ENCODE measurements at places on chromosomes 5 and 9. TPM values are rescaled to one million over a fixed set of nuclear protein-coding genes. Genes with fewer than 3 reads are reported as not detected.

- DNase-seq = no peak
These were observed 144.8 kb upstream of the ADCY2 start for GRCh38 chr5:7251132-7251531.

GRCh38 chr5:139863361-139863760 lies 67.8 kb downstream of the PSD2 start:
- no peak for DNase-seq

DNA sequence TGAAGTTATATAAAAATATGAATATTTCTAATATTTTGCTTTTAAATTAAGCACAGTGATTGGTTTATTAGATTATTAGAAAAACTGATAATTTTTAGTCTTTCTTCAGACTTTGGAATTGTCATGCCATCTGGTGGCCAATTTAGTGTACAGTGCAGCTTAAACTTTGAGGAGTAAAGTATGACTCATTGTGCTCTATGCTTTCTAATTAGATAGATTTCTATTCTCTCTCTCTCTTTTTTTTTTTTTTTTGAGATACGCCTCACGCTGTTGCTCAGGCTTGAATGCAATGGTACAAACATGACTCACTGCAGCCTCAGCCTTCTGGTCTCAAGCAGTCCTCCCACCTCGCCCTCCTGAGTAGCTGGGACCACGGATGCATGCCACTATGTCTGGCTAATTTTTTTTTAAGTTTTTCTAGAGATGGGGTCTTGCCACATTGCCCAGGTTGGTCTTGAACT lies 42.1 kb upstream of the GPR21 start:
- no peak for DNase-seq

GGTA1 gene
- 6.5 TPM for total RNA-seq

SMIM33 gene
- not detected for total RNA-seq

DNA sequence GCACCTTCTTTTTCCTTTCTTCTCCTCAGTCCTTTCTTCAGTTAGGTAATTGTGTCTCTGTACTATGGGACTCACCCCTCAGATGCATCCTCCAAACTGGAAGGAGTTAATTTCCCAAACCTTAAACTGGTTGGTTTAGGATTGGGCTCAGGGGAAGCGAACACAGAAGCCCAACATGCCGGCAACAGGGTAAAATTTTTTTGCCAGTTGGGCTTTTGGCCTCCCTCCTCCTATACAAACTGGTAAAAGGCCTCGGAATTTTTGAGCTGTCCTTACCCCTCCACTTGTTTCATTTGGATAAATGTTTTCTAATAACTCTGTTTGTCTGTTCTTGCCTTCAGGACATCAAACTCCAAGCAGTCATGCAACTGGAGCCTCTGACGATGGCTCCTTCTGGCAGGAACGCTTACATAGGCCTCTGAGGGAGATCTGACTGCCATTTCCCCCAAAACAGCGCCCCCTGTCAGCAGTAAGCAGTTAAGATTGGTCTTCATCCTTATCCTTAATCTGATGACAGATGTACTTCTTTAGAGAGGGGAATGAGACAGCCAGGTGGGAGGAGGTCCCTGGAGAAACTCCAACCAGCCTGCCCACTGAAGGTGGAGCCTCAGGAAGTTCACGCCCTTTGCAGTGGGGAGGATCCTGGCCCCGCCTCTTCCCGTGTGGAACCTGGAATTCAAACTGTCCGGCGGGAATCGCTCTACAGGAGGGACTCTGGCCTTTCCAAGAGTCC lies 57.8 kb upstream of the SPINK5 start:
- no peak for DNase-seq

DNA sequence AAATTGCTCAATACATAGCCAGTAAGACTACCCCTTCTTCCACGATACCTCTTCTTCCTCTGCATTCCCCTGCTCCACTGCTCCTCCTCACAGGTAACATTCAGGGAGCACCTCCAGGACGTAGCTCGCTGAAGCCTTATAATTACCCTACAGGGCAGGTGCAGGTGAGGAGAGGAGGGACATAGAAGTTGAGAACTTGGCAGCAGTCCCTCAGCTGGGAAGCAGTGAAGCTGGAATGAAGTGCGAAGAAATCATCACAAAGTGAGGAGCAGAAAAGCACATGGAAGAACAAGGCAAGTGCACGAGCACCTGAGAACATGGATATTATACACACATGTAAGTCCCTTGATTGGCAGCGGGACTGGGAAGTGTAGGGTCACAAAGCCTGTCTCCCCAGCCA lies 118.2 kb downstream of the HSD17B3 start:
- DNase-seq = no peak

DNA sequence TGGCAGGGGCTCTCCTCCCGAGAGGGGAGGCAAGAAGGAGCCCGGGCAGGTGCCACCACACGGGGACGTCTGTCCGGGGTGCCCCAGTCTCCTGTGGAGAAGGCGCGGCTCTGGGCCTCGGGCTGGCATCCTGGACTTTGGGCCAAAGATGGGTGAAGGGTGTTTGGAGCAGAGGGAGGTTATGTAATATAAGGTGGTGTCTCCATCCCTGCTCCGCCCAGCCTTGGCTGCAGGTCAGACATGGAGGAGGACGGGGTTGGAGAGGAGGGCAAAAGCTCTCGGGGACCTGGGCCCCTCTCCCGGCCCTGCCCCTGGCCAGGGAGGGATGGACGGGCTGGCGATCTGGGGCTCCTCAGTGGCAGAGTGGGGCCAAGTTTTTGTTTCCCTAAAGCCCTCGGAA lies 1.2 kb upstream of the SOHLH1 start:
- no peak for DNase-seq

DNA sequence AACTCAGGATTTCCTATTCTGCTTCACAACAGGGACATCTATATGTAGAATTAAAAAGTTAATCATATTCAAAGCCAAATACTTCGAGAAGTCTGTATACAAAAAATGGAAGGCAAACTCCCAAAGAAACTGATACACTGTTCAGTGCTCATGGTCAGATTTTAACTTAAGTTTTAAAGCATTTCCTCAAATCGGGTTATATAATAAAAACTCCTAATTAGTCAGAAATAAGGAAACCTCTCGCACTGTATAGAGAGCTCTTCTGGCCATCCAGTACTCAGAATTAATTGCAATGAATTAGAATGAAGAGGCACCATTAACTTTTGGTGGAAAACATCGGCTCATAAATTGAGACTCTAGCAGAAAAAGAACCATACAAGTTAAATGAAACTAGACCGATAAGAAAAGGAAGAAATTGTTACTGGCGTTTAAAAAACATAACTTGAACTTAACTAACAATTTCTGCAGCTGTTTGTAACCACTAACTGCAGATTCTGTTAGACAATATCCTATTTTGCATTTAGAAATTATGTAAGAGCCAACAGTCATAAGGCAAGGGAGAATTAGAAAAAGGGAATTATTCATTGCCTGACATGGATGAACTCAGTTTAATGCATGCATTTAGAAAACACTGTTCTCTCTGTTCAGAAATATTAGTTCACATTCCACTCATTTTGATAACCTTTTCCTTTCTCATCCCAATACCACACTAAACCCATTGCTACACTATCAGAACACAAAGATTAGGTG lies 96.6 kb downstream of the FNBP1 start:
- DNase-seq = no peak

- no peak for DNase-seq
These were observed 293.8 kb upstream of the GRAMD2B start for GRCh38 chr5:126129431-126129830.

GRCh38 chr9:26325444-26325829 lies 567.2 kb downstream of the CAAP1 start:
- DNase-seq = no peak

BRINP1 gene
- not detected for total RNA-seq

DNA sequence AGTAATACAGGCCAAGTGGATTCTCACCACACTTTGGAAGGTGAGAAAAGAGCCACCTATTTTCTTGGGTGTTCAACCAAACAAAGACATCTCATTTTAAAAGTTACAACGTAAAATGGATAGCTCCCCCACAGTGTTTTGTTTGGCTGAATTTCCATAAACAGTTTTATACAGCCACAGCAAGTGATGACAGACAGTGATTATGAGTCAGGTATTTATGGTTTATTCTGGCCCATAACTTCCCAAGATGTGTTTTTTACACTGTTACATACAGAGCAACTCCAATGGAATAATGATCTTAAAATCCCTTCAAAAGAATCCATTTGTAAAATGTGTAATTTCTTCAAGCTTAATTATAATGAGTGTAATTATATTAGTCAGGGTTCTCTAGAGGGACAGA lies 421.3 kb downstream of the TLE1 start:
- DNase-seq = no peak

GRCh38 chr9:16306586-16306985 lies 563.9 kb downstream of the BNC2 start:
- DNase-seq = no peak

TOR2A gene
- total RNA-seq = 14.4 TPM

DNA sequence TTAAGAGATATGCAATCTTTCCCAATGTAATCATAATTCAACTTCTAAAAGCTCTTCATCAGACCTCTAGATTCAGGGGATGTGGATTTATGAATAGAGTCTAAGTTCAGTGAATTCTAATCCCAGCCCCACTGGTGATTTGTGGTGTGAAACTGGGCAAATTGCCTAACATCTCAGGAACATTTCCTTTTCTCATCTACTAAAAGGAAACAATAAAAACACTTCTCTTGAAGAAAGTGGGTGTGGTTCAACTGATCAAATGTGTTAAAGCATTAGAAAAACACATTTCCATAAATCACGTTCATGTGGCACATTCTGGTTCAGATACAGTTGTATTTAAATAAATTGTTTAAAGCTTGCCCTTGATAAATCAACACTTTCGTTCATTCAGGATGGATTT lies 631.7 kb upstream of the CDH6 start:
- DNase-seq = no peak

CCDC152 gene
- 2.9 TPM for total RNA-seq

Measured in tibial nerve (tissue), 4 donors.